ENCODE measurements at places on chromosomes 11 and 22.
A peak's percentile ranks its signal among the peaks of the same experiment; 100 is the strongest.

- no peak for DNase-seq
Measured at GRCh38 chr11:9626496-9627394, 37.1 kb upstream of the SWAP70 start.

DNA sequence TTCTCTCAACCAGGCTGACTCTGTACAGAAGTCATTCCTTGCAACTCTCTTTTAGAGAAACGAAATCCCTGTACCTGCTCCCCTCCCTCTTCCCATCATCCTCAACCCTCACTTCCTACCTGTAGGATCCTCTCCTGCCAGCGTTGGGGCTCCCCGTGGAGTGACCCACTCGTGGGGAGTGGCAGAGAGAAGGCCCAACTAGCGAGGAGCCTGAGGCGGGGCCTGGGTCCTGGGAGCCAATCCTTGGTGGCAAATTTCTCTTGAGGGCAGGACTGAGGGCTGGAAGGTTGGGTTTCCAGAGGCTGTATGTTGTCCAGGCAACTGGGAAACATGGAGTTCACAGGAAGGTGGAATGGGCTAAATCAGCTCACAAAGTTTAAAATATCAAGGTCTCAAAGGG lies 10.4 kb downstream of the NHERF4 start:
- DNase-seq: no peak

GRCh38 chr11:27183672-27184457 lies 143.2 kb downstream of the BBOX1 start:
- DNase-seq: peak; percentile 19

- DNase-seq: no peak
Measured at GRCh38 chr11:124611064-124611463, at the start of gene PANX3. Gene PANX3 (plus strand): TSS chr11:124611428. CDS start chr11:124611557, 129 bp downstream.

DNA sequence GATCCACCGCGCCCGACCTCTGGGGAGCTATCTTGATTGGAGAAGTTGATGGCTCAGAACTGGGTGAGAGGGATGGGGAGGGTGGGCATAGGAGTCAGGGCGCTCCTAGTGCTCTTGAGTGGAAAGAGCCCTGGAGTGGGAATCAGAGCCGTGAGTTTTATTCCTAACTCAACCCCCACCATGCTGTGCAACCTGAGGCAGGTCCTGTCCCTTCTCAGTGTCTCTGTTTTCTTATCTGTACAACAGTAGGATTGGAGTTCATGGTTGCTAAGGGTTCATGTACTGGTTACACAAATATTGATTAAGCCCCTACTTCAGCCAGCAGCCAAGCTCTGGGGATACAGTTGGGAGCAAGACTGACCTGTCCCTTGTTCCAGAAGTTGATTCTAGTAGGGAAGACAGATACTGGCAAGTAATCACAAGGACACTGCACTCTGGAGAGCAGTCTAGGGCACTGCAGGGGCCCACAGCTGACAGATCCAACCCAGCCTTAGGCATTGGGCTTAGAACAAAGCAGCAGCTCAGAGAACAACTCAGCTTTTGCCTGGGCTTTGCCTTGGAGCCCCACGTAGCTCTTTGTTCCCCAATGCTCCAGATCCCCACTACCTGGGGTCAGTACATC lies 12.4 kb upstream of the DAGLA start:
- no peak for DNase-seq

DNA sequence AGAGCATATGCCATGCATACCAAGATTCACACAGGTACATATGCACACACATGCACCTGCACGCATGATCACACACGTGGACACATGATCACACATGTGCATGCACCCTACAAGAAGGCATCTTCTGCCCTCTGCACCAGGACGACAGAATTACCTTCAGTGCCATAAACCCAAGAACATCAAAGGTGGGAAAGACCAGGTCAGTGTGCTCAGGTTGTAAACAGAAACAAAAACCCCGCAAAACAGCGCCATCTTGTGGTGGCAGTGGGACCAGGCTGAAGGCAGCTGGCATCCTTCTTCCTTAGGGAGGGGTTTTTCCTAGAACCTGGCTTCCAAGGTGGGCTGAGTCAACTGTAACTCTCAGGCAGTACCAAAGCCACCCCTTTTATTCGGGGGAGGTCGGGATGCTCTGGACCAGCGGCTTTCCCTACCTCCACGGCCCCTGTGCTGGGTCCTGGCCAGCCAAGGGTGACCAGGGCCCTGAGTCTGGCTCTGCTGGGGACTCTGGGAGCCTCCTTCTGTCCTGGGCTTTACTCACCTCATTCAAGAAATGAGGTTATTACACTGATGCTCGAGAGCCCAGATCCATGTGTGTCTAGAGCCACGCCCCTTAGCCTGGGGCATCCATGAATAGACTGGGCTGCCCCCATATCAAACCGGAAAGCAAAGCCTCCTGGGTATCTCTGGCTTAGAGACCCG lies 69.4 kb upstream of the FGF3 start:
- peak; percentile 64 for DNase-seq

GRCh38 chr22:19067696-19068348 lies 54.4 kb downstream of the DGCR2 start:
- DNase-seq: no peak

DNA sequence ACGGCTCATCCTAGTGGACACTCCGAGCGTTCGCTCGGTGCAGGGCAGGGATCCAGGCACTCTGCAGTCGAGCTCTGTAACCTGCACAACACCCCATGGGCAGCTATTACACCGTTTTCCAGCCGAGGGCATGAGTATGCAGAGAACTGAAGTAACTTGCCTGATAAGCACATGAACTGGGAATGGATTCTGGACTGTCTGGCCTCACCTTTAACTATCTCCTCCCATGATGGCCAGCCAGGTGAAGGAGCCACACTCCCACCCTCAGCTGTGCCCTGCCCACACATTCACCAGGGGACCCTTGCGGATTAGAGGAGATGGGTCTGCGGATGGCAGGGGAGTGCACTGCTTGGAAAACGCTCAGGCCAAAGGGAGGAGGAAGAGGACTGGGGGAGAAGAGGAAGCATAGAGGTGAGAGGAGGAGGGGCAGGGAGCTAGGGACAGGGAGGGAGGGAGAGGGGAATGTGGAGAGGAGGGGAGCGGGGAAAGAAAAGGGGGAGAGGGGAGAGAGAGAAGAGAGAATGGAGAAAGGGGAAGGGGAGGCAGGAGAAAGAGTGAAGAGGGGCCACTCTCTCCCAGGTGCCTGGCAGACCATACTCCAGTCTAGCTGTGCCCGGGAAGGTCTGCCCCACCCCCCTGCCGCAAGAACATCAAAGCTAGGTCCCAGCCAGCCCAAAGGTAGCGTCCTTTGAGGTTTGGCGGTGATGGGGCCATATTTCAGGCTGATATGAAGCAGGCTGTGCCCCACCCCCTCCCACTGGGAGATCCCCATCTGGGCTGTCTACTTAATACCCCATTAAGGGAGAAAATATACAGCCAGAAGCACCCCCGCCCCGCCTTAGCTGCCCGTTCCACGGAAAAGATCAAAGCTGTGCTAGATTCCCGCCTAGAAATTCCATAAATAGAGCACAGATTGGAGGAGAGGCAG lies 33.2 kb upstream of the TCF20 start:
- DNase-seq: no peak

DNA sequence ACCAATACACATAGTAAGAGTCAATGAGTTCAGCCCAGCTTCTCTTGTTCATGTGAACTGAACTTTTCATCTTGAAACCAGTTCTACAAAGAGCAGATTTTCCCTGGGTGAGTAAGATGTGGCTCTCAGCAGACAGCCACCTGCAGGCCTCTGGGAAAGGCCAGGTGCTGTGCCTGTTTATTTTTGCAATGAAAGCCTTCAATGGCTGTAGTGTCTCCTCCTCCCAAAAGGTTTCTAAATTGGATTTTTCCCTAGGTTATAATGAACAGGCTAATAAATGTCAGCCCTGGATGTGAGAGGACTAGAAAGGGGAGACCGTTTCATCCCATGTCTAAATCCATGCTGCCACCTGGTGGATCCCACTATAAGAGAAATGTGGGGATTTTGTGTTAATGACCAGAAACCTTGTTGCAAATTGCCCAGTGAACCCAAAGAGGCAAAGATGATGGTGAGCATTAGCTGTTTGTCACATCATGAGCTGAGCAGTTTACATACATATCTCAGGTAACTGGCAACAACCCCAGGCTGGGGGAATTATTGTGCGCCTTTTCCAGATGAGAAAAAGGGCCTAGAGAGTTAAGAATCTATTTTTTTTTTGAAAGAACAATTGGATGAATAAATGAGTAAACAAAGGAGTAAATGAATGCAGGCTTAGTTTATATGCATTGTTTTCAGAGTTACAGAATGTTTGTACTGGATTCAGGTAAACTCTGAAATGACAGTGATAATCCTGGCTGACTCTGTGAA lies 12.7 kb downstream of the C11orf91 start:
- DNase-seq: no peak

GRCh38 chr22:26544489-26544888 lies 32.2 kb upstream of the TFIP11 start:
- DNase-seq: no peak

DNA sequence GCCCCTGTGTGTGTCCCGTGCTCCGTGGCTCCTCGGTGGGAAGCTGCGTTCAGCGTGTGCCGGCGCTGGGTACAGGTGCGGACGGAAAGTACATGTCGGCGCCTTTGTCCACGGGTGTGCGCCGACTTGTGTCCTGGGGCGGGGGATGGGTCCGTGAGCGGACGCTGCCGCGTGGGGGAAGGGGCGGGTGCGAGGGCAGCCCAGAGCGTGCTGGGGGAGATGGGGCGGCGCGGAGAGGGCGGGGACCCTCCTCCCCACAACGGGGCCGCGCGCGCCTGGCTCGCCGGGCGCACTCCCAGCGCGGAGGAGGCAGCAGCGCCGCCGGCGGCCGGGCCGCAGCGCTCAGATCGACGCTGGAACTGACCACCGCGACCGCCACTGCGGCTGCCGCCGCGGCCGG lies 33.6 kb upstream of the RELT start:
- no peak for DNase-seq

DNA sequence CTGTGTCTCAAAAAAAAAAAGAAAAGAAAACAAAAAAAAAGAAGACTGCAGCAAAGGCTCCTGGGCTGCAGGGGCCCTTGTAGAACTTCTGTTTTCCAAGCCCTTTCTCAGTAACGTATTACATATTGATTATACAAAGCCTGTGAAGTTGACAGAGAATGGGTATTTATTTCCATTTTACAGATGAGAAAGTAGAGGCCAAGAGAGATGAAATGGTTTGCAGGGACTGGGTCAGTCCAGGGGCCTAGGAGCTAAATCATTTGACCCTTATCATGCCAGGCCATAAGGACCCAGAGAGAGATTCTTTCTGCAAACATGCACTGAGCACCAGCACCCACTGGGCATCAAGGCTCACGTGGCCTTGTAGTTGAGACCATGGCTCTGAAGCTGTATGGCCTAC lies 4.5 kb downstream of the PPP2R5B start:
- DNase-seq: no peak

DNA sequence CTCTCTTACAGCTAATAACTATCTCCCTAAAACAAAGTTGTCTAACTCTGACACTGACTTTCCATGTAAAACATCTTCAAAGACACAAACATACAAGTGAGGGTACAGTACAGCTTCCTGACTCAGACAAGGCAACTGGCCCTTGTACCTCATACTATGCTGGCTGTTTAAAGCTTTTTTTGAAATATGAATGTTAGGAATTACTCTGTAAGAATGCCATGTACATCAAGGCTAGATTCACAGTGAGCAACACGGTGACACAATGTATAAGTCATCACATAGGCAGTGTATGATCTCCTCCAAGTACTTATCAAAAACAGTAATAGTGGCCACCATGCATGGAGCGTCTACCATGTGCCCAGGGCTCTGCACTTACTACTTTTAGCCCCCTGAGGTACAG lies 28.6 kb downstream of the ALG8 start:
- DNase-seq: no peak

GRCh38 chr11:72625691-72626413 lies 48.4 kb downstream of the PDE2A start:
- DNase-seq: no peak

DNA sequence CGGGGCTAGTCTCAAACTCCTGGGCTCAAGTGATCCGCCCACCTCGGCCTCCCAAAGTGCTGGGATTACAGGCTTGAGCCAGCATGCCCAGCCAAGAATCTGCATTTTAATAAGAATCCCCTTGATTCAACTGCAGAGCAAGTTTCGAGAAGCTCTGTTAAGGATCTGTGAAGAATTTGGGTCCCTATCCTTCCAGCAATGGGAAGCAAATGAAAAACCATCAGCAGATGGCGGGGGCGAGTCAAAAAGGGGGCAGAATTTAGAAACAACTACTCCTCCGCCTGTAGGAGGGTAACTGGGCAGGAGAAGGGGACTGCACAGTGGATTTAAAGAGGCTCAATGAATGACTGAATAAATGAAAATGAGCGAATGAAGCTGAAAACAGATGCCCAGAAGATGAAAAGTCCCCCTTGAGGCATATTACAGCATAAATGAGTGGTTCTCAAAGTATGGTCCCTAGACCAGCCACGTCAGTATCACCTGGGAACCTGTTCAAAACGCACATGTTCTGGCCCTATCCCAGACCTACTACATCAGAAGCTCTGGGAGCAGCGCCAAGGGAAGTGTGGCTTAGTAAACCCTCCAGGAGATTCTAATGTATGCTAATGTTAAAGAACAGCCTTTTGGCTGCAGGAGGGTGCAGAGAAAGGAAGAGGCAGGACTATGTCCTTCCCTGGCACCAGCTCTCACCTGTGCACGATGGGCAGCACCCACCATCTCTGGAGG lies 15.0 kb downstream of the VWCE start:
- no peak for DNase-seq

- peak; percentile 53 for DNase-seq
Measured at GRCh38 chr11:66543263-66544107, 2.4 kb downstream of the ZDHHC24 start.

DNA sequence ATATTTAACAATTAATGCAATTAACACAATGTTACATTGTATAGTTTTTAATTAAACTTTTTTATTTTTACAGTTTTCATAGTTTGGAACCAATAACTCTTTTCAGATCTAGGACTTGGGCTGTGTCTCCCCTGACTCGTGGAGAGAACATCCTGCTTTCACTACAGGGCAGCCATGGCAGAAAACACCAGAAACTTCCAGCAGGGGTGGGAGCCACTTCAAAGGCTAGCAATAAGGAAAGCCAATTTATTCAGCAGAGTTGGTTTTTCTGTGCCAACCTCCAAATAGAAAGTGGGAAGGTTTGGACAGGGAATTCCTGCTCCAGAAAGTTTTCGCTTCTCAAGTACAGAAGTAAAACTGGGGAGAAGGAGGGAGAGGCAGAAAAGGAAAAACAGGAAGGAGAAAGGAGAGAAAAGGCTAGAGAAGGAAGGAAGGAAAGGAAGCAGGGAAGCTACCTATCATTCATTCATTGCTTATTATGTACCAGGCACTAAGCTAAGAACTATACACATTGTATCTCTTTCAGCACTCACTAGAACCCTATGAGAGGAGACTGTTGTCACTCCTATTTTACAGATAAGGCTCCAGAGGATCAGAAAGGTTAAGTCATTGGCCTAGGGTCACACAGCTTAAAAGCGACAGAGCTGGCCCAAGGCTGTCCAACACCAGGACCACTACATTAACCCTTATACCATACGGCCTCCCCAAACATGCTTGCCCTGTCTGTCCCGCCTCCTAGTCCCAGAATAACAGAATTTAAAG lies 54.8 kb upstream of the CREB3L1 start:
- DNase-seq: no peak

GRCh38 chr11:8719721-8720120 lies 37.1 kb downstream of the RPL27A start:
- no peak for DNase-seq

- no peak for DNase-seq
Measured at GRCh38 chr11:1838426-1839144, at the start of gene TNNI2. Gene TNNI2 (plus strand): TSS chr11:1838981. CDS start chr11:1839697, 716 bp downstream.

- no peak for DNase-seq
Measured at GRCh38 chr11:124724979-124725718, 14.6 kb upstream of the NRGN start.
